Stimulated activated CD8-positive, alpha-beta memory T cell treated with anti-CD3 and anti-CD28 coated beads, Interleukin-7, amount 100 ng/mL, for 1 hour (primary cell): ENCODE measurements at places on chromosomes 12 and 14.
A peak's percentile ranks its signal among the peaks of the same experiment; 100 is the strongest.

DNA sequence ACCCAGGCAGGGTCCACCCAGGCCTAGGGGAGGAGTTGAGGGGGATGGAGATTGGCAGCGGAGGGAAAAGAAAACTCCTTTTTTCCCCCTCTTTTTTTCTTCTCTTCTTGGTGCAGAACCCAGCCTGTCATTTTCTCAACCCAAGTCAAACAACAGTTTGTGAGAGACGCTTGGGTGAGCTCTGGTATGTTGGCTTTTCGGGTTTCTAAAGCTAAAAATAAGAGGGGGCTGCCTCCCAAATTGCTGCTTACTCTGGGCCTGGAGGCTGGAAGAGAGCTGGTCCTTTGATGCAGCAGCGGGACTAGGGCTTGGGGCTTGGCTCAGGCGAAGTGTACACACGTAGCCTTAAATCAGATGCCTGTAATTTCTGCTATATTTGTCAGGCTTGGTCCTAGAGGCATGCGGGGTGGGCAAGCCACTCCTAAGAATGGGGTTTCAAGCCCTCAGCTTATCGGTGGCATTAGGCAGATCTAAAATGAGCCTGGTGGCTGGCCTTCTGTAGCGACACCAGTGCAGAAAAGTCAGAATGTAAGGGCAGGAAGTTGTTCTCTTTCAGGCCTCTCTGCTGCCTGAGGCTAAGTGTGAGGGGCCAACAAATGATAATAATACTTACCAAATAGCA is 816 bp upstream of the SLC8A3 start:
- DNase-seq: no peak

GRCh38 chr14:26974965-26975364 is 377.1 kb upstream of the NOVA1 start:
- DNase-seq: no peak

- peak; percentile 40 for DNase-seq
Observed at GRCh38 chr14:21846227-21846885, 172.7 kb upstream of the OR4E1 start.

DNA sequence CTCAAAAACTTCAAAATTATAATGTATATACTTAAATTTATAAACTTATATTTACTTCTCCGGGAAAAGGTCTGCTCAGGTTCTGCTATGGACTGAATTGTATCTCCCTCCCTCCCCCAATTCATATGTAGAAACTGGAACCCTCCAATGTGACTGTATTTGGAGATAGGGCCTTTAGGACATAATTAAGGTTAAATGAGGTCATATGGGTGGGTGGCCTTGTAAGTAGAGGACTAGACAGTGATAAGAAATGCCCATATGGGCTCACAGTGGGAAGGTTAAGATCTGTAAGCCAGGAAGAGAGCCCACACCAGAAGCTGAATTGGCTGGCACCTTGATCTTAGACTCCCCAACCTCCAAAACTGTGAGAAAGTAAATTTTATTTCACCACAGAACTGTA is 84.5 kb downstream of the TAOK3 start:
- no peak for DNase-seq

GRCh38 chr14:36656687-36657398 is 4.8 kb upstream of the PAX9 start:
- DNase-seq: no peak

DNA sequence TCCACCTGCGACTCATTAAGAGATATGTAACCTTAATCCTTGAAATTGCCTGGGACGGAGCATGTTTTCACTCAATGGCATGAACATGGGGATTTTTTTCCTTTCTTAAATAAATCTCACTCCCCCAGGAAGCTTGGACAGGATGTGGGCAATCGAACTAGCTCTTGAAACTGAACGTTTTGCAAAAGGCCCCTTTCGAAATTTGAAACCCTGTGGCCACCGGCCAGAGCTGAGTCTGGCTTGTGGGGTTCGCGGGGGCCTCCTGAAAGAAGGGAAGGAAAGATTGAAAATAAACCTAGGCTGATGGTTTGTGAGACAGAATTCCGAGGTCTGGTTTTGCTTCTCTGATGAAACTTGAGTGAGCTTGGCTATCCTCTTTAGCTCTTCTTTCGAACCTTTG is 101.4 kb upstream of the RTL1 start:
- DNase-seq: no peak

DNA sequence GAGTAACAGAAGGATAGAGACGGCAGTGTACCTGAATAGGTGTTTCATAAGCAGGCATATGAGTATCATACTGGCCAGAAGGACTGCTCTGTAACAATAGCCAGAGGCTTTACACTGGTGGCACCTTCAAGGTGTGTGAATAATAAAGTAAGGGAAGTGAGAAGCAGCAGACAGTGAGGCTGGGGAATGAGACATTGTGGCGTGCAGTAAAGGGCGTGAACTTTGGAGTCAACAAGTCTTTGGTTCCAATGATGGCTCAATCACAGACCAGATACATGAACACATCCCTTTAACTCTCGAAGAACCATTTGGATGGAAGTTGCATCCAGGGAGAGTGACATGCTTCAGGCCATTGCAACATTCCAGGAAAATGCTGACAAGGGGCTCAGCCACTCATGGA is 32.0 kb upstream of the CCND2 start:
- DNase-seq: no peak

GRCh38 chr14:34498684-34499412 is 36.8 kb upstream of the SPTSSA start:
- DNase-seq: no peak

DNA sequence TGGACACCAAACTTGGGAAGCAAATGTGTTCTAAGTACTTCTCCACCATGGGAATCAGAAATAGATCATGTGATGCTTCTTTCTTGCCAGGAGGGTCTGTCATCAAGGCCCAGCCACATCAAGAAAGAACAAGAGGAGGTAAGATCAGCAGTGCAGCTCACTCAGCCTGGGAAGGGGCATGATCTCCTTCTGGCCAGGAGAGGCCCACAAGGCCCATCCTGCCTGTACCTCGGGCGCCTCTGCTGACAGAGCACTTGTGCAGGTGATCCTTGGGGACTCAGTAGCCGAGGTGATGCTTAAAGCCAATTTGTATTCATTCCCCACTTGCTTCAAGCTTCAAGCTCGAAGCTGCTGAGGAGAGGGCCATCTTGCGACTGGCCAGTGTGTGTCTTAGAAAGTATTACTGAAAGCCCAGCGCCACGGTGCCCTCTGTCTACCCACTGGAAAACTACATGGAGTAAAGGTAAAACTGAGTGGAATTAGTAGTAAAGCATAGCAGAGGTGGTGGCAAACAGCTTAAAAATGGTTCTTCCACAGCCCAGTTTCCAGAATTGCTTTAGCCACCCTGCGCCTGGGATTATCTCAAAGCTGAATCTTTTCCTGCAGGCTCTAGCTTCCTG is 26.2 kb downstream of the RTRAF start:
- DNase-seq: no peak

DNA sequence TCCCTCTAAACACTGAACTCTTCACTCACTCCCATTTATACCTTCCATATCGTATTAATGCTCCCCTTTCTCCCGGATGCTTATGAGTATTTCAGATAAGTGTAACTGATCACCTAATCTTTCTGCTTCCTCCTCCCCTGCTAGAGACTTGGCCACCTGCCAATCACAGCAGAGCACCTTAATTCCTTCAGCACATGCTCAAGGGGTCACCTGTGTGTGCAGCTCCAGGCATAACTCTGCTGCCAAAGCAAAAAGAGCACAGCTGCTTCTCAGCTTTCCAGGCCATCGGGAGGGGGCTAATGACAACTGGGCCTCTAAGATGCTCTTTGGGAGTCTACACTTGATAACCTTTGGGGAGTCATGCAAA is 106.9 kb upstream of the DYRK2 start:
- DNase-seq: no peak

GRCh38 chr12:123056709-123057108 is 76.2 kb downstream of the ARL6IP4 start:
- no peak for DNase-seq

- no peak for DNase-seq
Observed at GRCh38 chr12:76356071-76356470, 7.9 kb upstream of the BBS10 start.

- DNase-seq: no peak
Observed at GRCh38 chr12:68425998-68426397, 93.8 kb upstream of the MDM1 start.

DNA sequence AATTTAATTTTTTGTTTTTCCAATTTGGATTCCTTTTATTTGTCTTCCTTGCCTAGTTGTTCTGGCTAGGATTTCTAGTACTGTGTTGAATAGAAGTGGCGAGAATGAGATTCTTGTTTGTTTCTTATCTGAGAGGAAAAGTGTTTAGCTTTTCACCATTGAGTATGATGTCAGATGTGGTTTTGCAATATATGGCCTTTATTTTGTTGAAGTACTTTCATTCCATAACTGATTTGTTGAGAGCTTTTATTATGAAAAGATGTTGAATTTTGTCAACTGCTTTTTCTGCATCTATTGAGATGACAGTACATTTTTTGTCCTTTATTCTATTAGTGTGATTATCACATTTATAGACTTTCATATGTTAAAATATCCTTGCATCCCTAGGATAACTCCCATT is 462.0 kb downstream of the CCDC91 start:
- DNase-seq: no peak

DNA sequence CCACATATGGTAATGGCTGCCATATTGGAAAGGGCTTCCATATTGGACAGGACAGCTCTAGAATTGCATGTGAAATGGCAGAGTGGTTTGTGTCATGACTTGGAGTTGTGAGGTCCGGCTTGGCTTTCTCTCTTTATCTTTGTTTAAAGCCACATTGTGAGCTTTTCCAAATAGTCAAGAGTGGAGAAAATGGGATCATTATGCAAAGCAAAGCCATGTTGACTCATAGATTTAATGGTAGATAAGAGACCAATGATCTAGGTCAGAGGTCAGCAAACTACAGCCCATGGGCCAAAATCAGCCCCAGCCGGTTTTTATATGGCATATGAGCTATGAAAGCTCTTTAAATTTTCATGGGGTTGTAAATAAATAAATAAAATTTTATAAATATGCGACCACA is 449.1 kb downstream of the BCL11B start:
- no peak for DNase-seq

DNA sequence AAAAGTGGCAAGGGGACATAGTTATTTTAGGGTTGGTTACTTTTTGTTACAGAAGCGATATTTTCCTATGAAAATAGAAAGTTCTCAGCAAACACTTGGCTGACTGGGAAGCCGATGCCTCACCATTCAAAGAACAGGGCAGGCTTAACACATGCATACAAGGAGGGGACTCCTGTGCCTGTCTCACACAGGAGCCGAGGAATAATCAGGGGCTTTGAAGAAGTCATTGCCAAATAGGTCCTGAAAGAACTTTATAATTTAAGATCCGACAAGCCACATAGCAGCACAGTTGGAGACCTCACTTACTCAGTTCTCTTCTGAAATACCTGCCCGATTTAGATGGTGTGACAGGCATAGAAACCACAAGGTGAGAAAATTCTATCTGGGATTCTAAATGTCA is 389.8 kb downstream of the EMP1 start:
- no peak for DNase-seq

DNA sequence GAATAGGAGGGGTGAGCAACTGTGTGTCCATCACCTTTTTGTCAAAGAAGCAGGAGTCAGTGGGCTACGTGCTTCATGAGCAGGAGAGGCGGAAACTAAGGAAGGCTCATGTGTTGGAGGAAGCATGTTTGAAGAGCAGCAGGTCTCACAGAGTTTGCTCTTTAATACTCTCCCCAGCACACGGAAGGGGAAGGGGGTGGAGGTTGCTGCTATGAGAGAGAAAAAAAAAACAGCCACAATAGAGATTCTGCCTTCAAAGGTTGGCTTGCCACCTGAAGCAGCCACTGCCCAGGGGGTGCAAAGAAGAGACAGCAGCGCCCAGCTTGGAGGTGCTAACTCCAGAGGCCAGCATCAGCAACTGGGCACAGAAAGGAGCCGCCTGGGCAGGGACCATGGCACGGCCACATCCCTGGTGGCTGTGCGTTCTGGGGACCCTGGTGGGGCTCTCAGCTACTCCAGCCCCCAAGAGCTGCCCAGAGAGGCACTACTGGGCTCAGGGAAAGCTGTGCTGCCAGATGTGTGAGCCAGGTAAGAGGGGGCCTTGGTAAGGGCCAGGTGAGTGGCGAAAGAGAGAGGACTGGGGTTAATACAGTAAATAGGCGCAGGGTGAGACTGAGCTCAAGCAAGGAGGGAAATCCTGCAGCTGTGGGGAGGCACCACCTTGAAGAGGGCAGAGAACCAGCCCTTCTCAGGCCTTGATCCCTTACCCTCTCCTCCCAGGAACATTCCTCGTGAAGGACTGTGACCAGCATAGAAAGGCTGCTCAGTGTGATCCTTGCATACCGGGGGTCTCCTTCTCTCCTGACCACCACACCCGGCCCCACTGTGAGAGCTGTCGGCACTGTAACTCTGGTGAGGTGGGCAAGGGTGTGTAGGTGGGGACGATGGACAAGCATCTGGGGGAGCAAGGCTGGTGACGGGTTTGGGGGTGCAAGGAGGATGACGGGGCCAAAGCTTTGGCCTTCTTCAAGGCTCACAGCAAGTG is at the start of gene CD27:
Gene CD27, plus strand, starts transcription at position 252 of the 985 bp plus-strand sequence. Its CDS starts 141 bp downstream, at position 393.
- DNase-seq: no peak

- no peak for DNase-seq
Observed at GRCh38 chr12:24133384-24133783, 183.9 kb upstream of the SOX5 start.

GRCh38 chr12:57105011-57105753 is 6.0 kb downstream of the STAT6 start:
- DNase-seq: no peak

- DNase-seq: no peak
Observed at GRCh38 chr14:49770212-49770817, 2.4 kb downstream of the KLHDC2 start.

DNA sequence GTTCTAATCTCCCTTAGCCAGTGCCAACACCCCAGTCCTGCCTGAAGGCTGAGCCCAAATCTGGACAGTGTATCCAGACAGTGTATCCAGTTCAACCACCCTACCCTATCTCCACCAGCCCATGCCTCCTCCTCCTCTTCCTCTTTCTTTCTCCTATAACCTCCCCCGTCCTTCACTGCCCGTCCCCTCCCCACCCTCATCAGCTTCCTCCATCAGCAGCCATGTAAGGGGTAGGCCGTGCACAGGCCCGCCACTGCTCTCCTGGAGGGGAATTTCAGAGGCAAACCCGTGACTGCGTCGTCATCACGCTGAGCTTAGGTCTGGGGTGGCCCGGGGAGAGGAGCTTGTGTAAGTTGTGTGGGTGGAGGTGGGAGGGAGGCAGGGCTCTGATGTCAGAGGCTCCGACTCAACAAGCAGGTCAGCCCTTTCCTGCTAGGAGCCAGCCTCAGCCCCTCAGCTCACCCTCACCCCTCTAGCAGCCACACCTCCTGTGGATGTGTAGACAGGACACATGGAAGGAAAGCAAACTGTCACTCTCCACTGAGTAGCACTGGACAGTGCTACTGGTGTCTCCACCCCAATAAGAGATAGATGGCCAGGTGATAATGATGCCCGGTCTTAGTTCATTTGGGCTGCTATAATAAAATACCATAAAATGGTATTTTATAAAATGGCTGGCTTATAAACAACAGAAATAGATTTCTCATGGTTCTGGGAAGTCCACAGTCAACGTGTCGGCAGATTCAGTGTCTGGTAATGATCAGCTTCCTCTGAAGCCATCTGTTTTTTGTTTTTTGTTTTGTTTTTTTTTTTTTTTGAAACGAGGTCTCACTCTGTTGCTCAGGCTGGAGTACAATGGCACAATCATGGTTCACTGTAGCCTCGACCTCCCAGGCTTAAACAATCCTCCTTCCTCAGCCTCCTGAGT is 50.5 kb downstream of the IRF2BPL start:
- DNase-seq: peak; percentile 60

- DNase-seq: no peak
Observed at GRCh38 chr14:85531141-85531586, 1.2 kb downstream of the FLRT2 start.

- DNase-seq: peak; percentile 68
Observed at GRCh38 chr14:100078997-100079725, 13.9 kb downstream of the EVL start.

GRCh38 chr14:67734675-67735074 is 33.0 kb downstream of the RDH12 start:
- DNase-seq: no peak
